ENCODE measurements at places on chromosomes 2 and 18.
A peak's percentile ranks its signal among the peaks of the same experiment; 100 is the strongest.

- DNase-seq: no peak
Measured at GRCh38 chr18:54607213-54608027, 16.4 kb downstream of the DYNAP start.

- DNase-seq: no peak
Measured at GRCh38 chr2:57218206-57218605, 828.4 kb upstream of the VRK2 start.

DNA sequence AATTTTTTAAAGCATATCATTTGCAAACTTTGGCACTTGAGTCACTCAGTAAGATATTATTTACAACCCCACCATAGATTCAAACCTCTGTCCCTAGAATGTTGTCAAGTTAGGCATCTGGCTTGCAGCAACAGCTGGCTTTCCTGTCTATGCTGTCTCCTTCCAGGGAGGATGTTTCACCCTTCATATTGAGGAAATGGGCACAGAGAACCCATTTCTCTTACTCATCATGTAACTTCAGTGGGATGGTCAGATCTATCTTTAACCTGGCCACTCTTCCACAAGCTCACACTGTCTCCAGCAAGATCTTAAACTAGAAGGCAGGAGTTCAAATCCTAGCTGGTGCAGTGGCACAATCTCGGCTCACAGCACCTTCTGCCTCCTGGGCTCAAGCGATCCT, 15.8 kb downstream of the LCT start:
- DNase-seq: no peak

- DNase-seq: no peak
Measured at GRCh38 chr2:31314761-31315160, 80.8 kb downstream of the EHD3 start.

DNA sequence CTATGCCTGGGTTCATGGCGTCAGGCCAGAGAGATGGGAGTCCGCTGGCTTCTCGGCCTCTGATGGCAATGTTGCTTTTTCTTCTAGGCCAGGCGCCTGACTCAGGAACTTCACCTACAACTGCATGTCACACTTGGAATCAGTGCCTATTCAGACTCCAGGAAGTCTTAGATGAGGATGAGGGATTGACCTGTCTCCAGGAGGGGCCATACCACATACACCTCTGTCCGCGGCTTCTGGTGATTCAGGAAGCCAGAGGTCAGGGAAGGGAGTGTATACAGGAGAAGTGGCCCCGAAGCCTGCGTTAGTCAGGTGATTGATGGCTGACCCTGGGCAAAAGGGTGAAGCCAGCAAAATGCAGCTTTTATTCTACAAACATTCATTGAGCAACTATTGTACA, 109.1 kb upstream of the RMDN2 start:
- DNase-seq: no peak

- DNase-seq: no peak
Measured at GRCh38 chr2:190941571-190941970, 61.0 kb downstream of the GLS start.

DNA sequence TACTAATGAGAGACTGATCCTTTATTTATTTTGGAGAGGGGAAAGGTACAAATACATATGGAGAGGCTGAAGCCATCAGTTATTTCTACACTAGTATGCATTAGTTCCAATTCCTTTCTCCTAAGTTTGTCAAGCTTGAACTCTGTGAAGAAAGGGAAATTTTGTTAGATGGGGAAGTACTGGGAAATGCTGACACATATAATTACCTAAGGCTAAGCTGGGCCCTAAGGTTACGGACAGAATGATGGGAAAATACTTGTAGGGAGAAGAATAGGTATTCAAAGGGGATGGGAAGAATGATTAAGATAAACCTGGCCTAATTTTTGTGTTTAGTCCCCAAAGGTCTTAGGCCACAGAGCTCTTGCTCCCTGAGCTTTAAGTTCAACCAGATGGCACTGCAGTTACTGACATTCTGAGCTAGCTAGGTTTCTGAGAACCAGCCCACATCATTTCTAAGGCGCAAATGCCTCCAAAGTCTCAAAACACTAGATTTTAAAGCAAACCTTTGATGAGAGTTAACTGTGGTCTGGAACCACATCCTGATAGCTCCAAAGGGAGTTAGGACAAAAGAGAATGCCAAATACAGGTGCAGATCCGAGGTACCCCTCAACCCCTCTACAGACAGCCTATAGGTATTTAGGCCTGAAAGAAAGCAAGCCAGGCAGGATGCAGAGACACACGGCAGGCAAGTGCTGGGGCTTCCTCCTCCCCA, 2.7 kb downstream of the TMEM163 start:
- no peak for DNase-seq

GRCh38 chr2:84613082-84613481, 96.8 kb downstream of the DNAH6 start:
- no peak for DNase-seq

GRCh38 chr2:105399207-105399861, 483 bp upstream of the FHL2 start:
- no peak for DNase-seq

GRCh38 chr2:75166491-75166890, 32.8 kb downstream of the TACR1 start:
- no peak for DNase-seq

DNA sequence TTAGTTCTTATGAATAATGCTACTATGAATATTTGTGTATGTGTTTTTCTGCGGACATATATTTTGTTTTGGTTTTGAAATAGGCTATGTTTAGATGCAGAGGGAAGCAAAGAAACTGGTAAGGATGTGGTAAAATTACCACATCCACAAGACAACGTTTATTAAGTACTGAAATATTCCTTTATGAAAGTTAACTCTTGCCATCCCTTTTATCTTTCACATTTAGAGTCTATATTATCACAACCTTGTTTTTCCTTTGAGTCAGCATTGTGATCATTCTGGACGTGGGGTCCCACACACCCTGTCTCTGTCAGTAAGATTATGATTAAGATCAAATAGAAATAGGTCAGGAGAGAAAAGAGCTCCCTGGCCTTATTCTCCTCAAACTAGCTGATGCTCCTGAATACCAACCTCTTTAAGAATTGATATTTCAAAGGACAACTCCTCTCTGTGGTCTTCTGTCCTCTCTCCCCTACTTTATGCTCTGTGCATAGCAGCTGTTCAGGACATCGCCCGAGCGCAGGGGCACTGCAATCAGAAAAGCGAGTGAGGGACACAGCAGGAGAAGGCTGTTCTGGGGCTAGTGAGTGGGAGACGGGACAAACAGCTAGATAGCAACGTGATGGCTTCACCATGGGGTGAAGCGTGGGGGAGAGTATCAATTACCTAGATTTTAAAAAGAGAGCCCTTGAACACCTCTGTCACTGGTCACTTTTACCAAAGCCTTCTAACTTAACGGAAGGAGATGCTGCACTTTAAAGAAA, 12.2 kb downstream of the METAP1D start:
- DNase-seq: peak; percentile 58

DNA sequence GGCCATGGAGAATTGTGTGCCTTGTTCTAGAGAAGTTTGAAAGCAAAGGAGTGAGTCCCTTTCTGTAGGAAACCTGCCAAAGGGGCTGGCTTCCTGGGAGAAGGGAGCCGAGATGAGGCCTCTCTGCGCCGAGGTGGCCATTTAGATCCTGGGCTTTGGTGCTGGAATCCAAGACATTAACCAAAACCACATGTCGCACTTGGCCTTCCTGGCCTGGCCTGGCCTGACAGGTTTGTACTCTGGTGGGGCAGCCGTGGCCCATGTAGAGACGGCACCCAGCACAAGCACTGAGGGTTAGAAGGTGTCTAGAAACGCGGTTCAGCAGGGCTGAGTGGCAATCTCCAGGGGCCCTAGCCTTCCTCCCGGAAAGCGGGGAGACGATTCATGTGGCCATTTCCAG, 7.1 kb downstream of the CNNM3 start:
- DNase-seq: no peak

DNA sequence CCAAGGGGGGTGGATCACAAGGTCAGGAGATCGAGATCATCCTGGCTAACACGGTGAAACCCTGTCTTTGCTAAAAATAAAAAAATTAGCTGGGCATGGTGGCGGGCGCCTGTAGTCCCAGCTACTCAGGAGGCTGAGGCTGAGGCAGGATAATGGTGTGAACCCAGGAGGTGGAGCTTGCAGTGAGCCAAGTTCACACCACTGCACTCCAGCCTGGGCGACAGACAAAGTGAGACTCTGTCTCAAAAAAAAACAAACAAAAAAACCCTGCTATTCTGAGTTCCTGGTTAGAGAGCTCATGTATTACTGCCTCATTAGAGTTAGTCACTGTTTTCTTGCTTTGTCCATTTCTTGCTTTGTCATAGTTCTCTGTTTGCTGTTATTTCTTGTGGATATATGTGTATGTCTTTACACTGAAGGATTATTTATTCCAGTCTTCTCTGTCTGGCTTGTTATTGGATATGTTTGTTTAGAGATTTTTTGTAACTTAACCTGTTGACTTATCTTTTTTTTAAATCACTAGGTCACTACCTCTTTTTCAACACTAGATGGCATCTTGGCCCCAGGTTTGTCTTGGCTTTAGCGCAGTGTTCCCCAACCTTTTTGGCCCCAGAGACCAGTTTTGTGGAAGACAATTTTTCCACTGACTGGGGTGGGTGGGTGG, 17.0 kb downstream of the TTLL4 start:
- DNase-seq: peak; percentile 62

DNA sequence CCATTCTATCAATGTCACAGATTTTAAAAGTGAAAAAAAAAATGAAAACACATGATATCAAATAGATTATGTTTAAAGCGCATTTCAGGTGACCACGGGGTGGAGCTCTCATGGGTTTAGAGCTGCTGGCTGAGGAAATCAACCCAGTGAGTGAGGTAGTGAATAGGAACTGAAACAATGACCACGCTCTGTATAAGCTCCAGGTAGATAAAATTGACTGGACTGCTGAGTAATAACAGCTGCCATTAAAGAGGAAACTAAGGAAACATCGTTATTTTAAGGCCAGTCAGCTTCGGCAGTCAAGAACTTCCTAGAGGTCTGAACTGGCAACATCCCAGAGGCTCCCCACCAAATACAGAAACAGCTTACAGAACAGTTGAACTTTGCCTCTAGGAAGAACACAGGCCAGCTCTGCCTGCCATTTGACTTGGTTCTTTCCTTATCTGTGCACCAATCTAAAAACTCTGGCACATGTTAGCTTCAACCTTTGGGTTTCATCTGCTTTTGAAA, 185.9 kb downstream of the PDE1A start:
- DNase-seq: peak; percentile 60

DNA sequence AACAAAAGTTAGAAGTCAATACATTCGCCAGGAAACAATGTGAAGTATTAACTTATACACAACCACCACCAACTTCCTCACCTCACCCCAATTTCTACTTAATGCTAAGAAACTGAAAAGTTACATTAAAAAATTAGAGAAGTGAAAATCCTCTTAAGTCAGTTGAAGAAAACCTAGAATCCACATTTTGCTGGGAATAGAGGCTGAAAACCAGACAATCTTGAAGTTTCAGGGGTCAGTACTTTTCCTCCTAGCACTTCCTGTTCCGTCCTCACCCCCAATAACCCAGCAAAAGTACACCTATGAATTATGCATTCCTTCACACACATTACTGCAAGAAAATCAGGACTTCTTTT, 6.3 kb downstream of the YES1 start:
- DNase-seq: no peak

- DNase-seq: no peak
Measured at GRCh38 chr2:189204322-189204941, 24.9 kb upstream of the COL5A2 start.

DNA sequence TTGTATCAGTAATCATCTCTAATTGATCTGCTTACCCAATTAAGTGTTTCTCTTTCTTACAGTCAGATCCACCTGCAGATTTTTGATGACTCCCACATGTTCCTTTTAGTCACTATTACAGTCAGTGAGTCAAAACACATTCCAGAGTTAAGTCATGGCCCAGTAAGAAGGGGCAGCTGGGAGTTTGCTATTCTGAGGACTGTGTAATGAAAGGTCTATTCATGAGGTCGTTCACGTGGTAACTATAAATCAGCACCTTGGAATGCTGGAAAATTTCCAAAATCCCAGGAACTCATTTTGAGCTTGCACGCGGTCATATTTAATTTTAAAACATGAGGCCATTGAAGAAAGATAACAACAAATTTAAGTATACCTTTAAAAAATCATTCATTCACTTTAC, 252.5 kb downstream of the XIRP2 start:
- no peak for DNase-seq

- DNase-seq: peak; percentile 66
Measured at GRCh38 chr18:3248062-3248657, 559 bp downstream of the MYL12A start.

- DNase-seq: peak; percentile 22
Measured at GRCh38 chr2:209845666-209846065, 74.0 kb downstream of the UNC80 start.

GRCh38 chr2:70041663-70042062, 45.6 kb upstream of the PCBP1 start:
- no peak for DNase-seq

- no peak for DNase-seq
Measured at GRCh38 chr2:1974397-1974796, 230.1 kb upstream of the PXDN start.

DNA sequence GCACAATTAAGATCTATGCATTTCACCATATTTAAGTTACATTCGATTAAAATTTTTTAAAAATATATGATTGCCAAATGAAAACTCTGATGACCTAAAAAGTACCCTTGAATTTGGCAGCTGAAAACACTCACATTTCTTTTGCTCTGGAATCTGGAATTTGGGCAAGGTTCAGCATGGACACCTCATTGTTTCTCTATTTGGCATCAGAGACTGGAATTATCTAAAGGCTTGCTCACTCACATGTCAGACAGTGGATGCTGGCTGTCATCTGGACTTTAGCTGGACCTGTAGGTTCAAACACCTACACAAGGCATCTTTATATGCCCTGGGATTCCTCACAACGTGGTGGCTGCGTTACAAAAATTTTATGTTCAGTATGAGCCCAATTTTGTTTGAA, 16.1 kb downstream of the MBOAT2 start:
- DNase-seq: no peak

DNA sequence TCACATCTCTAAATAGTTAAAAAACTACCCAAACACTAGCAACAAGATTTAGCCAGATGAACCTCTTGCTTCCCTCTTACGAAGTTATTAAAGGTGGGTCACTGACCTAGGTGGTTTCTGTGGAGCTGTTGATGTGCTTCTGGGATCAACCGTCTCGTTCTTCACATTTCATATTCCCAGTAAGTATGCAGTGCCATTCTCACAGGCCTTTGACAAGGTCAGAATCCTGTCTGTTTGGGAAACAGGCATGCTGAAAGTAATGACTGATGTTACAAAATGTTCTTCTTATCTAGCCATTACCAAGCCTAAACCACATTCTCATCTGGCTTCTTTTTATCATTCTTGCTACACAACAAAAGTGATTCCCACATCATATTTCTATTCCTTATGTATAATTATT, 70.3 kb downstream of the WDR7 start:
- DNase-seq: peak; percentile 17

GRCh38 chr2:74206180-74206688, 7.8 kb downstream of the MTHFD2 start:
- DNase-seq: peak; percentile 89
